ENCODE measurements at places on chromosomes 2 and 18.

DNA sequence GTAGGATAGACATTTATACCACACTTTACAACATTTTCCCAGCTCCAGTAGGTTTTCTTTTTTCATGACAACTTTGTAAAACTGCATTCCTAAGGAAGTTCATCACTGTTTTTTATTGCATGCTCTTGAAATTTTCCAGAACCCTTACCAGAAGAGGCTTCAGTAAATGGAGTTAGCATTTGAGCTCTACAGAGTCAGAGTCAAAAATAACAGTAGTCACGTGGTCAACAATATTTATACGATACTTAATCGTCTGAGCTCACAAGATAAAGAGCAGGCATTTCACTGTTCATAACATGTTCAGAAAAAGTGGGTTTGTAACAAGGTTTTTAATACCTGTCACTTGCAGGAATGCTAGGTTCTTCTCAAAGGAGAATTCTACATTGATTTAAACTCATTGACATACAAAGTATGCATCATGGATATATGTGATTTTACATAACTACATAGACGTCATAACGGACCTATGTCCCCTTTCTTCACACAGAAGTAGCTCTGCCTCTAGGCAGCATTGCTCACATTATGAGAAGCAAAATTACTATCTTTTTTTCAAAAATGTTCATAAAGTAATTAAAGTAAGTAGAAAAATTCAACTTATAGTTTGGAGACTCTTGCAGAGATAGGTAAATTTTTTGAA, 187.0 kb upstream of the COL3A1 start:
- DNase-seq: no peak

GRCh38 chr2:58030771-58031170, 15.8 kb upstream of the VRK2 start:
- DNase-seq: no peak

DNA sequence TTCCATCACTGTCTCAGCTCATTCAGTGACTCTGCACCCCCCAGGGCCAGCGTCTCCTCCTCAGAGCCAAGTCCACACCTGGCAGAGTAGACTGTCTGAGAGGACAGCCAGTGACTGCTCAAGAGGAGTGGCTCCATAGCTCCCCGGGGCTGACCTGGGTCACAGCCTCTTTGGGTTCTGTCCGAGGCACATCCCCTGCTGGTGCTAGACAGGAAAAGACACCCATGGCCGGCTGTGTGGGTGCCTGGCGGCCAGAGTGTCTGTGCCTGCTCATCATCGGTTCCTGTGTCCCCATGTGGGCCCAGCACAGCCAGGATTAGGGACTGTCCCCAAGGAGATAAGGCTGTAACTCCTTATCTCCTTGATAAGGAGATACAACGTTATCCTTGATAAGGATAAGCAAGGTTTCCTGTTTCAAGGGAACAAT, 3.5 kb upstream of the CROCC2 start:
- DNase-seq: no peak

GRCh38 chr18:44828080-44828479, 147.4 kb downstream of the SETBP1 start:
- DNase-seq: no peak

GRCh38 chr2:165637396-165637795, 156.7 kb downstream of the GALNT3 start:
- DNase-seq: no peak

DNA sequence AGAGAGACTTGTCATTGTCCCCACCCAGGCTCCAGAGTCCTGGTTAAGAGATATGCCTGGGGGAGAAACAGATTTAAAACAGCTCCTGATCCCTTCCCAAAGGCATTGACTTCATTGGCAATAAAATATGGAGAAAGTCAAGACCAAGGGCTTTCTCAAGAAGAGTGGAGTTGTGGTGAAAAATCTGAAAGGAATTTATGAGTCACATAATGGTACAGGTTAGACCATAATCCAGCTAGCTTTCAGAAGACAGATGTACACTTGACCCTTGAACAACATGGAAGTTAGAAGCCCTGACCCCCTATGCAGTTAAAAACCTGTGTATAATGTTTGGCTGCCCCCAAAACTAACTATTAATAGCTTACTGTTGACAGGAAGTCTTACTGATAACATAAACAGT, 599.1 kb upstream of the SOX11 start:
- no peak for DNase-seq

DNA sequence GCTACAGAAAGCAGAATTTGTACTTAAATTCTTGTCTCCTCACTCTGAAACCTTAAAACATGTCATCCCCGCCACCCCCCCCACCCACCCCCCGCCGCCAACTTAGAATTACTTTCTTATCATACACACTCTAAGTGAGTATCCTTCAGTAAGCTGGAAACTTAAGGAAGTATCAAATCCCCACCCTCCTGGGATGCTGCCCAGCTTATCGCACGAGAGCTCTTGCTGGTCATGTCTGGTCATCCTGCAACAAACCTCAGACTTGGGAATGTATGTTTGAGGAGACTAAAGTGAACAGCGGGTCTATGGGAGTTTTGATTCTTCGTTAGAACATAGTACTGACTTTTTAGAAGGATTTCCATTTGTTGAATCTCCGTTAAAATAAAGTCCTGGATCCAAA, 203.3 kb downstream of the PTGR3 start:
- no peak for DNase-seq
